HEK293T (cell line): ENCODE measurements at places on chromosomes 4 and X.

DNA sequence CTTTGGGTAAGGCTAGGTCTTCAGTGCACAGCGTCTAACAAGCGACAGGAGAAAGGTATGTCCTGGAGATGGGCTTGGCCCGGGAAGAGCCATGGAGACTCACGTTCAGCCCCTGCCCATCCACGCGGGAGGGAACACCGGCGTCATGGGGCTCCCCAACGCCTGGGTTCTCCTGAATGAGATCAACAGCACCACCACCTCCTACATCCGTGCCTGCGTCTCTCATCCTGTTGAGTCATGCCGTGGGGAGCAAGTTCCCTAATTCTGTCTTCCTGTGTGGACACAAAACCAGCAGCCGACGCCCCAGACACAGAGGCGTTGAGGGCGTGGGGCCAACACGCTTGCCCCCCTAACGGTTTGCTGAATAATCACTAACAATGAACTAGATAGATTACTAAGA, 20.1 kb upstream of the IL3RA start:
- no peak for DNase-seq

DNA sequence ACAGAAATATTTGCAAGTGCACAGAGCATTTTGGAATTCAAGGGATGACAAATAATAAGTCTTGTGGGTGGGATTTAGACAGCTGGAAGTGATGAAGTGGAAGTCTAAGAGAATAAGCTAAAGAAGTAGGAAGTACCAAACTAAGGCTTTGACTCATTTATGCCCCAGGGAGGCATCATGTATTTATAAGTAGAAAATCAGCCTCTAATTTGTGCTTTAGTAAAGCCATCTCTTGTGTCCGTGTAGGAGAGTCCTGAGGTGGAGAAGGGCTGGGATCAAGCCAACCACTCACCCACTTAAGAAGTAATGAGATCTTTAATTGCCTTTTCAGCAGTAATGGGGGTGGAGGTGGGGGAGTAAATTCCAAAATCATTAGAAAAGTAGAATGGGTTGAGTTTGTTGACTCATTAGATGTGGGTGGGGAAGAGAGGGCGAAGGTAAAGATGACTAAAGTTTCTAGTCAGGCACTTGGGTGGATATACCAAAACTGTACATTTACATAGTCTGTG, 356.7 kb downstream of the STIM2 start:
- DNase-seq, result no peak

- DNase-seq, result no peak
Measured at GRCh38 chrX:12871257-12871656, 4.4 kb downstream of the TLR7 start.

DNA sequence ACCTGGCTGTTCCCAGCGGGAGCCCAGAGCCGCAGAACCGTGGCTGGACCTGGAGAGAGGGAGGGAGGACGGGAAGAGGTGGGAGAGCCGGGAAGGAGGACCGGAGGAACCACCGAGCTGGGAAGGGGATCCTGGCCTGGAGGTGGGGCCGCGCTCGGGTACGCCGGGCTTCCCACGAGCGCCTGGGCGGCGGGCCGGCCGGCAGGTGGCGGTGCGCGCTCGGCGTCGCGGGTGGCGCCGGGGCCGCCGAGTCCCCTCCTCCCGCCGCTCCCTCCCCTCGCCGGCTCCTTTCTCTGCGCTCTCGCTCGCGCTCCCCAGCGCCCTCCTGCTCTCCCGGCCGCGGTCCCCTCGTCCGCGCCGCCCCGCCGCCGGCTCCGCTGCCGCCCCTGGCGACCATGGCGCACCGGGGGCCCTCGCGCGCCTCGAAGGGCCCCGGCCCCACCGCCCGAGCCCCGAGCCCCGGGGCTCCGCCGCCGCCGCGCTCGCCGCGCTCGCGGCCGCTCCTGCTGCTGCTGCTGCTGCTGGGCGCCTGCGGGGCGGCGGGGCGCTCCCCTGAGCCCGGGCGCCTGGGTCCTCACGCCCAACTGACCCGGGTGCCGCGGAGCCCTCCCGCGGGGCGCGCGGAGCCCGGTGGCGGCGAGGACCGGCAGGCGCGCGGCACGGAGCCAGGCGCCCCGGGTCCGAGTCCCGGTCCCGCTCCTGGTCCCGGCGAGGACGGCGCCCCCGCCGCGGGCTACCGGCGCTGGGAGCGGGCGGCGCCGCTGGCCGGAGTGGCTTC, at the start of gene SORCS2:
TSS of gene SORCS2 (plus strand) at position 287 of the 778 bp plus-strand sequence.
- peak; percentile 89 for DNase-seq

DNA sequence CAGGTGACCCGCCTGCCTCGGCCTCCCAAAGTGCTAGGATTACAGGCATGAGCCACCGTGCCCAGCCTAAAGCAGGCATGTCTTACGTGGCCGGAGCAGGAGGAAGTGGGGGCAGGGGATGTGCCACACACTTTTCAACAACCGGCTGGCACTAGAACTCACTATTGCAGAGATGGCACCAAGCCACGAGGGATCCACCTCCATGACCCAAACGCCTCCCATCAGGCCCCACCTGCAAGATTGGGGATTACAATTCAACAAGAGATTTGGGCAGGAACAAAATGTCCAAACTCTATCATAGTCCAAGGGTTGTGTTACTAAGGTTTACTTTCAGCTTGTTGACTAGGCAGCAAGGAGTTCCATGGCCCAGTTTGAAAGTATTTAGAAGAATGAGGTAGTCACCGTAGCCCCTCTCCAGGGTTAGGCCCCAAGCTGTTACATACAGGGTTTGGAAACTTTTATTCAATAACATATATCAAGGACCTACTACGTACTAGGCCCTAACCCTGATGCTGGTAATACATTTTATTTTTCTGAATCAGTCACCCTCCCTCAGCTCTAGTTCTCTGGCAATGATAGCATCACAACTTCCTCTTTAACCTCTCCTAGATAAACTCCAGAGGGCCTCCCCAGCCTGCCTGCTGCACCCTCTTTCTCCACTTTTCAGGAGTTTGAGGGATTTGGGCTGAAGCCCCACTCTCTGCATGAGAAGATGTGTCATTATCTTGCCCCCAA, 18.0 kb upstream of the TBC1D14 start:
- DNase-seq, result no peak

DNA sequence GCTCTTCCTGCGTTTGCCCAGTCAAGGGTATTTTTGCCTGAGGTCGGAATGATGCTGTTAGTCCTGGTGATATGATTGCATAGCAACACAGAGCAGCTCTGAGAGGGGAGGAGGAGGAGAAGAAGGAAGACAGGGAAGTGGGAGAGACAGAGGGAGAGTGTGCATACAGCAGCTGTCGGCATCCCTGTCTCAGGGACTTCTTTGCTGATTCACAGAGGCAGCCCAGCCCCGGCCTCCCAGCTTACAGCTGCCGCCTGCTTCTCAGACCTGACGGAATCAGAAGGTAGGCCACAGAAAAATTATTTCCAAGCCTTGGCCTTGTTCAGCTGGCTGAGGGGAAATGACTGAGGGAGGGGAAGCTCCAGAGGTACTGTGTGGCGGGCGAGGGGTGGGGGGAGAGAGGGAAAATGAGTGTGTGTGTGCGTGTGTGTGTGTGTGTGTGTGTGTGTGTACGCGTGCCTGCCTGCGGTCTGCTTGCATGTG, 319 bp downstream of the DRP2 start:
- no peak for DNase-seq

- DNase-seq, result no peak
Measured at GRCh38 chr4:178808106-178808505, 1365.9 kb upstream of the AGA start.

- no peak for DNase-seq
Measured at GRCh38 chr4:15811703-15812337, 33.7 kb downstream of the CD38 start.

- no peak for DNase-seq
Measured at GRCh38 chr4:1297456-1298325, 8.0 kb downstream of the MAEA start.

DNA sequence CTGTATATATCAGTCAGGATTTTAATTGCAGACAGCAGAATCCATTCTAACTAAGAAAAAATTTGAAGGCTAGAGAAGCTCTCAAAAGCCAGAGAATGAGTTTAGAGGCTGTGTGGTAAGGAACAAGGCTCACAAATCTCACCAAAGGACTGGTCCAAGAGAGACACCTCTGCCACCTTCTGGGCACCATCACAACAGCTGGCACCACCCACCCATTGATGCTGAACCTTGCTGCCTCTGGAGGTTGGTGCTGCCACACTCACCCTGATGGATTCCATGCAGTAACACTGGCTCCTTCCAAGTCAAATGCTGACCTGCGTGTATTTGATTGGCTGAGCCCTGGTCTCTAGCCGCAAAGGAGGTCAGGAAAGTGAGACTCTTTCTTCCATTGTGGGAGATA, 100.8 kb downstream of the BEND2 start:
- no peak for DNase-seq
